Hippocampal formation (tissue), 2 donors: ENCODE measurements at places on chromosomes 2 and 18.

DNA sequence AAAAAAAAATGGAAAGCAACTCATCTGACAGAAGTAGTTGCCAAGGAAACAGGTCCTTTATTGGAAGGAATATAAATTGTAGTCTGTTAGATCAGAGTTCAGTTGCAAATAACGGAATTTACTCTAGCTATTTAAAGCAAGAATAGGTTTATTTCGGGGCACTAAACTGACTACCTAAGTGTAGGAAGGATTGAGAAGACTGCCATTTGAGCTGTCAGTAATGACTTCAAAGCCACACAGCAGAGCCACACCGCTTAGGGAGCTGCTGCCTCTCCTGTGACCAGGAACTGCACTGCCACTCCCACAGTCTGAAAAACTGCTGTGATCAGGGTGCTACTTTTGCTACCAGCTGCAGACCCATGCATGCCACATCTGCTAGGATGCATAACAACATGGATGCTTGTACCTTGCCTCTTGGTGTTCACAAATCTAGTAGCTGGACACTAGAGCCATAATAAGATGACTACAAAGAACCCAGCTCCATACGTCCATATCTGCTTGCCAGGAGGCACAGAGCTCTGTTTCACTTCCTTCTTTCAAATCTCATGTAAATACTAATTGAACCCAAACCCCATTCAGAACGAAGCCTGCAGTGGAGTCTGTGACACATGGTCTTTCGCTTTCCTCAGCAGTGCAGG is 2.2 kb downstream of the DSG2 start:
- no peak for DNase-seq

GRCh38 chr2:208671886-208672680 is 265.5 kb downstream of the PTH2R start:
- DNase-seq, result no peak

GRCh38 chr2:218022851-218023530 is 20.2 kb upstream of the TNS1 start:
- no peak for DNase-seq

GRCh38 chr2:230762317-230762896 is 49.8 kb downstream of the CAB39 start:
- no peak for DNase-seq

DNA sequence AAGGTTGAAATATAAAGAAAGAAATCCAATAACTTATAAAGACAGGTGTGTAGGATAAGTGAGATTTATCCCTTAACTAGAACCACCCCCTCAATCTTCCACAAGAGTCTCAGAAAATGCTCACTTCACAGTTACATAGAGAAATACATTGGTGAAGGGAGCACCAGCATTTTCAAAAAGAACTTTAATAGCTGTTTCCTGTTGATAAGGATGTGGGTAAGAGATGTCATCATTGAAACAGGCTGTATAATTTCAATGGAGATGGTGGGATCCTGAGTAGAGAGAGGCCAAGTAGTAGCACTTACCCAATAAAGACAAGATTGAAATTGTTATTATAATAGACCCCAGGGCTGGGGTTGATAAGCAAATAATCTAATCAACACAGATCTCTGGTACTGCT is 162.2 kb upstream of the TACR1 start:
- no peak for DNase-seq

DNA sequence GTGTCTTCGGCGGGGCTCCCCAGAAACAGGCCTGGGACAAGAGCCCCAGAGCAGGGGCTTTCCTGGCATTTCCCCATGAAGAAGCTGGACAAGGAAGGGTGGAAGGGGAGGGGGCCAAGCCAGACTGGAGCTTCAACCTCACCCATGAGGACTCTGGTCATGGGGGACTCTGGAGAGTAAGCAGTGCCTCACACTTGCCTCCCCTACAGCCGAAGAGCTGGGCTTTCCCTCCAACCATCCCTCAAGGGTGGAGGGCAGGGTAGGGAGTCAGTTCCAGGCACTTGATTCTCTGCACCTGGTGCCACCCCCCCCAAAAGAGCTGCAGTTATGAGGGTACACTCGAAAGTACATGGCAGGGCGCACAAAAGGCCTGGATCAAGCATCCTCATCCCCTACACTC is 246.6 kb downstream of the TFCP2L1 start:
- no peak for DNase-seq

GRCh38 chr2:202911203-202911511 is 316 bp downstream of the WDR12 start:
- DNase-seq, result no peak

DNA sequence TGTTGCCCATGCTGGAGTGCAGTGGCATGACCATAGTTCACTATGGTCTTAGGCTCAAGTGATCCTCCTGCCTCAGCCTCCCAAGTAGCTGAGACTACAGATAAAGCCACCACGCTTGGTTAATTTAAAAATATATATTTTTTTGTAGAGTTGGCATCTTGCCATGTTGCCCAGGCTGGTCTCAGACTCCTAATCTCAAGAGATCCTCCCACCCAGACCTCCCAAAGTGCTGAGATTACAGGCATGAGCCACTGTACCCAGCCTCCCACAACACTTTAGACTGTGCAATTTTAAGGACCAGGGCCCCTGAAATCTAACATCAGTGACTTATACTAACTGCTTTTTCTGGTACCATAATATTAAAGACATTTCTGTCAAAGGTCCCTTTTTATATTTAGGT is 5.2 kb downstream of the TXNDC2 start:
- no peak for DNase-seq

DNA sequence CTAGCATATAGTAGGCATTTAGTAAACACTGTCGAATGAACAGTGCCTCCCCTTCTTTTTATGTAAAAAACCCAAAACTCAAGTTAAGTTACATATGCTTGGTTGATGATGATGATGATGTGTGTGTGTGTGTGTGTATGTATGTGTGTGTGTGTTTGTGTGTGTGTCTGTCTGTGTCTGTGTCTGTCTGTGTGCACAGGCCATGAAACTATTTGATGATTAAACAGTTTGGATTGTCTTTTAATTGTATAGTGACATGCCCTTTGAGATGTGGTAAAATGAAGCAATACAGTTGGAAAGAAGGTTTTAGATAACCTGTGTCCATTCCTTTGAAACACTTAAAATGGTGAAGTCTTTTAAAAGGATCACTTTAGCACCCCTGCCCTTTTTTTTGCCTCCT is 105.6 kb downstream of the MAP4K4 start:
- no peak for DNase-seq

DNA sequence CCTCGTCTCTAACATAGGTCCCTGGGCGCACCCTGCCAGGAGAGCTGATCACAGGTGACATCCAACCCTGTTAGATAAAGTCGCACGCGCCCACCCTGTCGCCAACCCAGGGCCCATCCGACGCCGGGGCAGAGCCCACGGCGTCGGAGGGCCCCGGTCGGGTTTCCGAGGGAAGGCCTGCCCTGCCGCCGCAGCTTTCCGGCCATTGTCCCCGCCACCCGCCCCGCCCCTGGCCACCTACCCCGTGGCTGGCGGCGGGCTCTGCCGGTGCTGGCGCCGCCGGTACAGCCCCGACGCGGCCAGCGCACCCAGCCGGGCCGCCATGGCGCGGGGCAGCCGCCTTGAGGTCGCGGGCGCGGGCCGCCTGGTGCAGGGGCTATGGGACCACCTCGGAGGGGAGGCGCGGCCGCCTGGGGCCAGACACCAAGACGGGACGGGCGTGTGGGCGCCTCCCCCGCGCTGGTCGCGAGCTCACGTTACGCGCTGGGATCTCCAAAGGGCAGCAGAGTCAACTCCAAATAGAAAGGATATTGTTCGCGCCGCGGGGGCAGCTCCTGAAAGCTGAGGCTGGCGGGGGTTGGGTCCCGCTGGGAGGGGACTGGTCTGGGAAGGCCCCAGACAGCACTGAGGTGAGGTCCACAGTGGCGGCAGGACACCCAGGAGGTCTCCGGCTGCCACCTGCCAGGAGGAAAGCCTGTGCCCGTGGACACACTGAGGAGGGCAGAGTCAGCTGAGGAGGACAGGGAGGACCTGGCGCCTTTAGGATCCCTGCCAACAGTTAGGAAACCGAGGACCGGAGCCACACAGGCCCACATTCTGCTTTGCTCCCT is 11.1 kb downstream of the LIMS2 start:
- DNase-seq, result no peak

- DNase-seq, result no peak
Measured at GRCh38 chr2:39469807-39470206, 32.7 kb upstream of the MAP4K3 start.

DNA sequence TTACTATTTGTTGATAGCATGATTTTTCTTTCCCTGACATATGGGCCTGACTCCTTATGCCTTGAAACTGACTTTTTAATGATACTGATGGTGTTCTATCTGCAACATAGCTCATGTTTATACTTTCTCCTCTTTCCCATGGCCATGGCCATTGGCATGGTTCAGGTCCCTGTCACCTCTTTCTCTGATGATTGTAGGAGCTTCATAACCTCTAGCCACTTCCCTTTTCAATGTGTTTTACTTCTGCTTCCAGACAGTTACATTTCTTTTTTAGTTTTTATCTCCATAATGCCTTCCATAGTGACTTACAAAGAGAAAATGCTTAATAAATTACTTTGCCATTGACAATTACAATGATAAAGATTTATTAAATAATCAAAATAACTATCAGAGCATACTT is 177.9 kb upstream of the SETBP1 start:
- no peak for DNase-seq

- no peak for DNase-seq
Measured at GRCh38 chr2:127355407-127356008, 32.3 kb downstream of the MAP3K2 start.

- no peak for DNase-seq
Measured at GRCh38 chr2:70397186-70397585, 95.3 kb upstream of the FAM136A start.

GRCh38 chr2:240511351-240512108 is 46.3 kb downstream of the ANKMY1 start:
- no peak for DNase-seq

GRCh38 chr2:187220071-187220470 is 228.0 kb downstream of the CALCRL start:
- DNase-seq, result no peak

- DNase-seq, result no peak
Measured at GRCh38 chr2:85183076-85183475, 49.9 kb downstream of the TCF7L1 start.
